ENCODE measurements at places on chromosomes 5 and 9. TPM values are rescaled to one million over a fixed set of nuclear protein-coding genes. Genes with fewer than 3 reads are reported as not detected.
A peak's percentile ranks its signal among the peaks of the same experiment; 100 is the strongest.

The NRG2 gene
- polyA plus RNA-seq = not detected

The QRFP gene
- polyA plus RNA-seq = not detected

DNA sequence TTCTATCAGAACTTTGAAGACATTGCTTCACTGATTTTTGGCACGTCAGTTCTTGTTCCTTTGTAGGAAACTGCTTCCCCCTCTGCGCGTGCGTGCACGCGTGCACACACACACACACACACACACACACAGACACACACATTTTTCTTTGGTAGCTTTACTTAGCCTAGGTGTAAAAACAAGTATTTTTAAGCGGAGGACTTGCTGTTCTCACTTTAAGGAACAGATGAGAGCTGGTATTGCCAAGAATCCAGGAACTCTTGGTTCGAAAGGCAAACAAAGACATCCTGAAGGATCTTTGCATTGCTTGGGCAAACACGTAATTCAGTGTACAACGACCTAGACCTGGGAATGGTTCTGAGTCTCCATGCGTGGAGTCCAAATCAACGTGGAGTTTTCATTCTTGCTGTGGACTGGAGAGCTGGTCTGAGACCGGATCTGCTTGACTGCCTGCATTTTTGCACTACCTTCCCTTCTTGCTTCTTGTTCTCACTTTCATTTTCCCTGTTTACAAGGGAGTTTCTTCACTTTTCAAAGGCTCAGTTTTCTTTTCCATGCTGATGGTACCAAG, 8.2 kb downstream of the TMEM268 start:
- DNase-seq = no peak

The INSYN2B gene
- polyA plus RNA-seq = 2.0 TPM

DNA sequence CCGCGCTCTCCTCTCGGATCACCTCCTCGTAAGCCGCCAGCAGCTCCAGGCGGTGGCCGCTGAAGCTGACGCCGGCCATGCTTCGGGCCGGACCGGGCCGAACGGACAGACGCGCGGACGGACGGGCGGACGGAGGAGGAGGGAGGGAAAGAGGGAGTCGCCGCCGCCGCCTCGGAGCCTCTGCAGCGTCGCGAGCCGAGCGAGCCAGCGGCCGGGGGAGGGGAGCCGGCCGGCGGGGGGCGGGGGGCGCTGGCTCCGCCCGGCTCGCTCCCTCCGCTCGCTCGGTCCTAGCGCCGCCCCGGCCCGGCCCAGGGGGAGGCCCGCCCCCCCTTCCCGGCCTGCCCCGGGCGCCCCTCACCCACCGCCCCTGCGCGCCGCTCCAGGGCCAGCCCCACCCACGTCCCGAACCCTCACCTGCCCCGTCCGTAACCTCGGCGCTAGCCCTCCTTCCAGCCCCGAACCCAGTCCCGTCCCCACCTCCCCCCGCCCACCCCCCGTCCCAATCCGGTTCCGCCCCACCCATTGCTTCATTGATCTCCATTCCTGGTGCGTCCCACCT, at the start of gene DBN1:
Gene DBN1, minus strand, starts transcription at position 192 of the 559 bp plus-strand sequence. Its CDS starts 113 bp downstream, at position 79.
- no peak for DNase-seq

The FOXD4L6 gene
- polyA plus RNA-seq = not detected

GRCh38 chr9:134473141-134474054, 147.1 kb downstream of the RXRA start:
- no peak for DNase-seq

The MLANA gene
- not detected for polyA plus RNA-seq

- peak; percentile 4 for DNase-seq
These were observed 231.6 kb downstream of the SLF1 start for GRCh38 chr5:94849821-94850736.

DNA sequence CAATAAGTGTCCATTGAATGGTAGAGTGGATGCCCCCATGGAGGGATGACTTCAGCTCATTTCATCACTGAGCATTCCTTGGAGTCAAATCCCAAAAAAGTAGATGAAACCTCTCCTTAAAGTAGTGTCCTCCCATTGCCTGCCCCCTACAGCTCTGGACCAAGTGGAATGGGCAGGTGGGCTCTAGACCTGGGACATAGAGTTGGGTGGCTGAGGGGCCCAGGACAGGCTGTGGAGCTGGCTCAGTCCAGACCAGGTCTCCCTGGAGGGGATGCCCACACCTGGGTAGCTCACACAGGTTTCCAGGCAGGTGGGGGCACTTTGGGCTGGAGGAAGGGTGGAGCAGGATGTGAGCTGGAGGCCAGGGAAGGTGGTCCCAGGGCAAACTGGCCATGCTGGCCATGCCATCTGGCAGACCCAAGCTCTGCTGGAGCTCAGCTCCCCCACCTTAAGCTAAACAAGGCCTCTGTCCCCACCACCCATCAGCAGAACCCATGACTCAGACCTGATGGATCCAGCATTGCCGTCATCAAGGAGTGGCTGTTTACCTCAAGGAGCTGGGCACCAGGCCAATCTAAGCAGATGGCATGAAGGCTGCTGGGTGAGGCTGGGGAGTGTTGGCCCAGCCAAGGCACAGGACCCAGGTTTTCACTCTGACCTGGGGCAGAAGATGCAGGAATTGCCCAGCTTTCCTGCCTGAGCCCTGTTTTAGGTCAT, 6.2 kb upstream of the SPINK4 start:
- peak; percentile 38 for DNase-seq

The SMARCA2 gene
- 67.4 TPM for polyA plus RNA-seq

The TMEM171 gene
- polyA plus RNA-seq = 5.3 TPM

DNA sequence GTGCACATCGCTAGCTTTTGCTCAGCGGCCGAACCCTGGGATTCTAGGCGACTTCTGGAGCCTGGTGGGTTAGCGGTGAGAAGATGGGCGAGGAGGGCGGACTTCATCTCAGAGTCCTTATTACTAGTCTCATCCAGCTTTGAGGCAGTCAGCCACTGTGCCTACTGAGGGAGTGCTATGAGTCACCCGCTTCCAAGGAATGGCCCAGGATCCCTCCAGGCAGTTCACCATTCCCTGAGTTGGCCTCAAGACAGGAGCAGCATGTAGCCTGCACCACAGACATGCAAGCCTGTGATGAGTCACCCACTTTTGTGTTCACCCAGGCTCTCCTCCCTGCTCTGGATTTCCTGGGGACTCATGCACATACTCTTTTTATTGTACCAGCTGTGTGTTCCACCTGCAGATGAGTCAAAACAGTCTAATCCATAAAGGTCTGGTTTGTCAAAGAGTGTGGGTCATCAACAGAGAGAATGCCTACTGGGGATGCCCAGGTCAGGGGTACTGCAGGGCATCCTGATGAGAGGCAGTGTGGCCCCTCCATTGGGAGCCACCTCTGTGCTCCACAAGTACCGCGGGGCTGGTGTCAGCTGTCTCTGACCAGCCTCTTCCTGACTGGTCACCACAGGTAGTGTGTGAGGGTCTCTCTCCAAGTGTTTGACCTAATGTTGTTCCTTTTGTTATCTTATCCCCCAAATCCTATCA, 20.2 kb downstream of the SLC22A5 start:
- peak; percentile 99 for DNase-seq

The PRDM9 gene
- polyA plus RNA-seq = not detected

GRCh38 chr5:39337252-39337915, 26.9 kb downstream of the C9 start:
- DNase-seq = no peak

DNA sequence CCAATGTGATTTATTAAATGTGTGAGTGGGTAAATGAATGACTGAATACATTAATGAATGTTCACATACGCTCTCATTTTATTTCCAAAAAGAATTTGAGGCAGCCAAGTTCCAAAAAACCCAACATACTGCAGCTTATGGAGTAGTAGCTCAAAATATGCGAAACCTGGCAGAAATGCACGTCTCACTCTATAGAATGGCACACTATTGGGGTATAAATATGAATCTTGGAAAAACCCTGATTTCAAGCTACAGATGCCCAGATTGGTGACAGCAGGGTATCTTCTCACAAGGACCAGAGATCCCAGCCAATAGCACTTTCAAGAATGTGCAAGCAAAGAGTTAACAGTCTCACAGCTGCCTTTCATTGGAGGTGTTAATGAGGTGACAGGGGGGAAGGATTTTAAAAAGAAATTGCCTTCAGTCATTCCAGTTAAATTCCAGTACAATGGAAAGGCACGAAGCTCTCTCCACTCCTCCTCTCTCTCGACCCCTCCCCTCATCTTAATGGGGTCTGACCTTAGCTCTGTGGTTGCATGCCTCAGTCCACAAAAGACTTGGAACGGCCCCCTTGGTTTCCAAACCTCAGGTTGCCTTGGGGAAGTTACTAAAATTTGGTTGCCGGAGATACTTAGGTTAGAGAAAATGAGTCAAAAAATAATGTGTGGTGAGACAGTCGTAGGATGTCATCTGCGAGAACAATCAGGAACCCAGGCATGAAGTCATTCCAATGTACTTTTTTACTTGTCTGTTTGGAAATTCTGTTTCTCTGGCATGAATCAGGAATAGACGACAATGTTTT, 307.4 kb downstream of the NFIB start:
- no peak for DNase-seq

The KCNN2 gene
- polyA plus RNA-seq = 5.1 TPM

The IL4 gene
- polyA plus RNA-seq = not detected

DNA sequence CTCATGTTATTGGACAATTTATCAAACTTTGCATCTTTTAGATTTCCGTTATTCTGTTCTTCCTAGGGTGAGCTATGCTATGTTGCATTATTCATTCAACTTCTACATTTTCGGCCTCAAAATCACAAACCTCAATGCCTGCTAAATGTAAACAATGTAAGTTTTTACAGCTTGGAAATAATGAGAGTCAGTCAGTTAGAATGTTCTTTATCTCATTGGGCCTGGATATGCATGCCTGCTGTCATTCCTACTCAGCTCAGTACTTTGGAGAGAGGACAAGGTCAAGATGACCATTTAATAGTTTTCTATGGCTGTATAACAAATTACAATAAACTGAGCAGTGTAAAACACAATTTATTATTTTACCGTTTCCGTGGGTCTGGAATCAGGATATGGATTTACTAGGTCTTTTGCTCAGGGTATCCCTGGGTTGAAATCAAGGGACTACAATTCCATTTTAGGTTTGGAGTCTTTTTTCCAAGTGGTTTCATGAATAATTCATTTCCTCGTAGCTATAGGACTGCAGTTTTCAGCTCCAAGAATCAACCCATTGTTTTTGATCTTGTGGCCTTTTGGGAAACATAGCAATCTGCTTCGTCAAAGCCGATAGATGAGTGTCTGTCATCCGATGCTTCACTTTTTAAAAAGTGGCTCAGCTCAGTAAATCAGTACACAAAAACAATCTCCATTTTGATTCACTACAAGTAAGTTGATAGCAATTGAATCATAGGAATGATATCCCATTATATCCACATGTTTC, 1143.2 kb upstream of the CDH6 start:
- DNase-seq = no peak

The CTXN3 gene
- polyA plus RNA-seq = not detected

DNA sequence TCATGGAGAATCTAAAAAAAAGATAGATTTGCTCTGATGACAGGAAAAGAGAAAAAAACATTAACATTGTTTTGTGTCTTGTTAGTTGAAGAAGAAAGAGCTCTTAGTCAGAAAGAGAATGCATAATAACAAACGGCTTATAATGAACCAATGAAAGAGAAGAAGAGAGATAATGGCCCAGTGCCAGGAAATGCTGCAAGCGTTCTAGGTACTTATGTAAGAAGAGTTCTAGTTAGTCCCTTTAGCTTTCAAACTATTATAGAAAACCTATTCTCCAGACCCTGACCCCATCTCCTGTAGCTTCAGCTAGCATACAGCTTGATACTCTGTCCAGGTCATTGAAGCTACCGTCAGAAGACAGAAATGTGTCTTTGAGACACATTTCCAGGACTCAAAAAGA, 70.2 kb downstream of the FBXL17 start:
- DNase-seq = no peak

- DNase-seq = no peak
These were observed 173.2 kb downstream of the GNA14 start for GRCh38 chr9:77474936-77475335.

The PTAR1 gene
- 20.5 TPM for polyA plus RNA-seq

The C5orf63 gene
- polyA plus RNA-seq = 3.9 TPM

- DNase-seq = no peak
These were observed 196.2 kb downstream of the PCSK1 start for GRCh38 chr5:96236831-96237230.

DNA sequence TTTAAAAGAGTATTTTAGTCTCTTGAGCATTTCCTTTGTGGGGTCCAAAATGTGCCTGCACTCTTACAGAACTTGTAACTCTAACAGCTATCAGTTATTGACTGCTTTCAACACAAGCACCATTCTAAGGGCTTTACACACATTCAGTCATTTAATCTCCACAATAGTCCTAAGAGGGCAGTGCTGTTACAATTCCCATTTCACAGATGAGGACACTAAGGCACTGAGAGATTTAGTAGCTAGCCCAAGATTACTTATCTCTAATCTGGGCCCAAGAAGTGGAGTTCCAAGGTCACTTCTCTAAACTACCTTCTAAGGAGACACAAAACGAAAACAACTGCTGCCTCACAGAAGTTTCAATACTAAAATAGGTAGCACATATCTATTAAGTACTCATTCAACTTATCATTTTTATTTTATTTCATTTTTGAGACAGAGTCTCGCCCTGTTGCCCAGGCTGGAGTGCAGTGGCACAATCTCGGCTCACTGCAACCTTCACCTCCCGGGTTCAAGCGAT, 275.2 kb downstream of the CWC27 start:
- DNase-seq = no peak

- DNase-seq = no peak
These were observed 67.8 kb downstream of the ACTBL2 start for GRCh38 chr5:57414857-57415256.
